ENCODE measurements at places on chromosomes 2 and 18.

DNA sequence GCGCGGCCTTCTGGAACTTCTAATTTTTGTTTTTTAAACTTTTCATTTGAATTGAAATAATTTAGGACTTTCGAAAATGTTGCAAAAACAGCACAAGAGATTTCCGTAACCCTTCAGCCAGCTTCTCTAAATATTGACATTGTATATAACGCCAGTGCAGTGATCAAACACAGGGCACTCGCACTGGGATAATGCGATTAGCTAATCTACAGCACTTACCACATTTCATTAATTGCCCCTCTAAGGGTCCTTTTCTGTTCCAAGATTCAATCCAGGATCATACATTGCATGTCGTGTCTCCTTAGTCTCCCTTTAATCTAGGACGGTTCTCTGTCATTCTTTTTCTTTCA, 343 bp upstream of the CD302 start:
- DNase-seq = no peak

GRCh38 chr2:664063-664462, 13.1 kb downstream of the TMEM18 start:
- DNase-seq = no peak

- no peak for DNase-seq
Measured at GRCh38 chr18:79545736-79546171, 133.8 kb upstream of the CTDP1 start.

- DNase-seq = no peak
Measured at GRCh38 chr2:107545066-107545465, 281.6 kb upstream of the RGPD4 start.
